ENCODE measurements at places on chromosomes 13 and 19.

DNA sequence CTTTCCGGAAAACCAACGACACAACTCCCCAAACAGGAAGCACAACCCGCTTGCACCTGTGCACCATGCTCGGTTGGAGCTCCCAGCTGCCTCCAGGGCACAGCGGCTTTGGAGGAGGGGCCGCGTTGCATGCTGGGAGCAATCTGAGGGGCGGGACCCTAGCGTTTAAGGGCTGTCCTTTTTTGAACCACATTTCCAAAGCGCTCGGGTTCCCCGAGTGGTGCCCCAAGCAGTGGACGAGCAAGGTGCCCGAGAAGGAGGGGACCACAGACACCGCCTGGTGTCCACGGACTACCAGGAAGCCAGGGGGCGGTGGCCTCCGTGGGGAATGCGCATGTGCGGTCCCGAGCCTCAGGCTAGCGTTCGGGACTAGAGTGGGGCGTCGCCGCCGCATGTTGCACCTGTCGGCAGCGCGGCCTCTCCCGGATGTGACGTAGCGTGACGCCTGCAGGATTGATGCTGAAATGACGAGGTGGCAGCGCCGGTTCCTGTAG, 11.9 kb upstream of the ZNF57 start:
- DNase-seq = no peak

DNA sequence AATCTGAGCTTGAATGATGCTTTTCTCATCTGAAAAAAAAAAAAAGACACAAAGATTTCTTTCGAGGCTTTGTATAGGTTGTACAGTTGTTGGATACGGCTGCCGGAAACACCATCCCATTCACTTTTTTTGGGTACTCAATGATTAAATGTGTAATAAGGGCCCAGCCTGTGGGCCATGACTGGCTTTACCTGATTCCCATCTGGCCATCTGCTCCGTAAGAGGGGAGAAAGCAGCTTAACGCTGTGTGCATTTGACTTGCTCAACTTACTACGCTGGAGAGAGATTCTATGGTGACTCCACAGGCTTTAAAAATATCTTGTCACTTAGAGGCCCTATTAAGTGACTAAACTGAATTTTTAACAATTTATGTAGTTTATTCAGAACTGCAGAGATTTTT, 731 bp downstream of the ZNF558 start:
- DNase-seq = peak; percentile 3

- DNase-seq = peak; percentile 60
These were observed 336.8 kb downstream of the DNAJC15 start for GRCh38 chr13:43360171-43360570.

DNA sequence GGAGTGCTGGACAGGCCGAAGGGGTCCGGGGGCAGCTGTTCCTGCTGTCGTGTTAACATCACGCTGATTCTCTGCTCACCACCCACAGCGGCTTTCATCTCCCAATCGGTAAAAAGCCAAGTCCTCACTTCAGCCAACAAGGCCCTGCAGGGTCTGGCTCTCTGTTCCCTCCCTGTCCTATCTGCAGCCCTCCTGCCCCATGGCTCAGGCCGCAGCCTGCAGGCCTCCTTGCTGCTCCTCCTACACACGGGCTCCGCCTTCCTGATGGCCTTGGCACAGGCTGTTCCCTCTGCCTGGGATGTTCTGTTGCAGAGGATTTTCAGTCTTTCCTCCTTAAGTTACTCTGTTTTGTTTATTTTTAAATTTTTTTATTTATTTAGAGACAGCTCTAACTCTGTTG, 22.2 kb downstream of the FUZ start:
- no peak for DNase-seq

DNA sequence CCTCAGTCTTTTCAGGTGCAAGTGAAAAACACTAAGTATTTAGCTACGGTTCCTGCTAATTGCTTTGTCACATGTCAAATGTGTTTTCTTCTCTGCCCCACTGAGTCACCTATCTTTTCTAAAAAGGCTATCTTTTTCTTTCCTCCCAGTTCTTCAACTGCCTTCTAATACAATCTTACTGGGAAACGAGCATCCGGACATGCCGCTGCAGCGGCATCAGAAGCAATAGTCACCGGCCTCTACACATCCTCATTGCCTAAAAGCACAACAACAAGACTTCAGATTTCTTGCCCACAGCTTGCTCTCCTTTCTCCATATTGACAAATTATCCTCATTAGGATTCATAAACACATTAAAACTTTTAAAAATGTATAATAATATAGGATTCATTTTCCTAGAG, 1.2 kb downstream of the PCDH9 start:
- DNase-seq = peak; percentile 44

- no peak for DNase-seq
These were observed 98.8 kb downstream of the CRYL1 start for GRCh38 chr13:20426766-20427448.

- DNase-seq = no peak
These were observed 170.4 kb downstream of the LIG4 start for GRCh38 chr13:108044954-108045353.

- peak; percentile 43 for DNase-seq
These were observed 42.0 kb downstream of the DCLK1 start for GRCh38 chr13:36089130-36089647.

DNA sequence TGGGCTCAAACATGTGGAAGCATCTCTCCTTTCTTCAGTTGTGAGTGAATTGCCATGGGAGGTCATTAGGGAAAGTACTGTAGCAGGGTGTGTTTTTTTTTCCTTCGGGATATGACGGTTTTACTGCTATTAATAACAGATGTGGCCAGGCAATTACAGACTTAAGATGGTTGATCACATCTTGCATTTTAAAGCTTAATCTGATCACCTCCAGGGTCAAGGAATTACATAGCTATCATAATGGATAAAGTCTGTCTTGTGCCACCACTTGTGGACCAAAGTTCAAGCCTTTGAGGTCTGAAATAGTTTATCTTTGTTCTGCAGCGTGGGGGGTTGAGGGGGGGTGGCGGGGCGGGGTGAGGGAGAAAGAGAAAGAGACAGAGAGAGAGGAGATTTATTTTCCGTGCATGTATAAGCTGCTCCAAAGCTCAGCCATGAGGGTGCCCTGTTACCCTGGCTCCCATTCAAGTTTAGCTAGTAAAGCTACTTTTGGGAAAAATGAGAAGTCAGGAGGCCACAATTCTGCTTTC, 5.5 kb upstream of the SERP2 start:
- DNase-seq = peak; percentile 51

- DNase-seq = peak; percentile 76
These were observed 40.8 kb downstream of the BBC3 start for GRCh38 chr19:47190167-47190727.

GRCh38 chr19:14149509-14149994, 13.2 kb upstream of the ASF1B start:
- peak; percentile 86 for DNase-seq

- no peak for DNase-seq
These were observed 699 bp downstream of the MEGF8 start for GRCh38 chr19:42325896-42326771.

- no peak for DNase-seq
These were observed 4.8 kb downstream of the COLGALT1 start for GRCh38 chr19:17560205-17560595.

DNA sequence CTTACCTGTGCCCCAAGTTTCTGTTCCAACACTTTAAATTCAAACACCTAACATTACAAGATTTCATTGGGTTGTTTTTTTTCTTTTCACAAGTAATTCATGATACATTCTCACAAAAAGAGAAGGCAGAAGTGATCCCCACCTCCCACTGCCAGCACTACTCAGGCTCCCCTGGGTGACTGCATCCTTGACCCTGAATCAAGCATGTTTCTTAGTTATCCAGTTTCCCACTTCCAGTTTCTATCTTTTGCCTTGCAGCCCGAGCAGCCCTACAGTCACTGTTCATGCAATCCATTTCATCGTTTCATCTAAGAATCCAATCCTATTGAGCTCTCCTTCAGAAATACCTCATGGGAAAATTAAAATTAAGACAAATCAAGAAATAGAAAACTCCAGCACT, 61.4 kb downstream of the RNASEH2B start:
- no peak for DNase-seq

DNA sequence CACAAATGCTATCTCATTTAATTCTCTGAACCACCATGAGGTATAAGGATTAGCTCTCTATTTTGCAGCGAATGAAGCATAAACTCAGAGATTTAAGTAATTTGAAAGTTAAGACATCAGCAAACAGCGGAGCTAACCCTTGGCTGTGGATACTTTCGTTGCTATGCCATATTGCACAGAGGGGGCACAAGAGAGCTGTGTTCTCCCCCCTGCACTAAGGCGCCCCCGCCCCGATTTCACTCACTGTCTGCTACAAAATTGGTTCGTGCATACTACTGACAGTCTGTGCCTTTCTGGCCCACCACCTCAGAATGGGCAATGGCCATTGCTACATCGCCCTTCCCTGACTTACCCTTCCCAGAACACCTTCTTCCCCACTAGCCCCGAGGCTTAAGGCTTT, 105.7 kb upstream of the OBI1 start:
- no peak for DNase-seq

DNA sequence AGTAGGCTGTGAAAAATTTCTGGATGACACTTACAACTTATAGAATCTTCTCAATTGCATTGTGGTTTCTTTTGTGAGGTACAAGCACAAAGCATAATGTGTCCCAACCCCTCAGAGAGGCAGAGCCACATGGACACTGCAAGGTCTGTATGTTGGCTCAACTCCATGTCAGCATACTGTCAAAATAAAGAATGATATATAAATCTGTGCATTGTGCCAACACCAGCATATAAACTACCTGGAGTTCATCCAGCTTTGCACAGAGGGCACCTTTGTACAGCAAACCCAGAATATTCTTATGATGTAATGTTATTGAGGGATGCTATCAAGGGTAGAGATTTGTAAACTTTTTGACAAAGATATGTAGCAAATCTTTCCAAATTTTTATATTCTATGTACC, 1065.8 kb upstream of the MIR17HG start:
- DNase-seq = no peak

GRCh38 chr19:51259348-51260245, 8.7 kb downstream of the SIGLECL1 start:
- DNase-seq = peak; percentile 35

DNA sequence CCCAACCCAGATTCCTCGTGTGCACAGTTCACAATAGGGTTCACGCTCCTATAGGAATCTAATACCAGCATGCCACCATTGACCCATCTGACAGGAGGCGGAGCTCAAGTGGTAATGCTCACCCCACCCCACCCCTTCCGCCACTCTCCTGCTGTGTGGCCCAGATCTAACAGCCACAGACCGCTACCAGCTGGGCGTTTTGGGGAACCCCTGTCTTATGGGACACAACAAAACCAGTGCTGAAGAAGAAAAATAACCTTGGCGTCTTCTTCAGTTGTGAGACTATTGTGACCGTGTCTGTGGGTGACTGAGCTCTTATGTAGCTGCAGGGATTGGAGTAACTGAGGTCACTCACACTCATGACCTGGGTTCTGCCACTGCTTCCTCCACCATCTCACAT, 5.2 kb upstream of the OR10H1 start:
- no peak for DNase-seq

DNA sequence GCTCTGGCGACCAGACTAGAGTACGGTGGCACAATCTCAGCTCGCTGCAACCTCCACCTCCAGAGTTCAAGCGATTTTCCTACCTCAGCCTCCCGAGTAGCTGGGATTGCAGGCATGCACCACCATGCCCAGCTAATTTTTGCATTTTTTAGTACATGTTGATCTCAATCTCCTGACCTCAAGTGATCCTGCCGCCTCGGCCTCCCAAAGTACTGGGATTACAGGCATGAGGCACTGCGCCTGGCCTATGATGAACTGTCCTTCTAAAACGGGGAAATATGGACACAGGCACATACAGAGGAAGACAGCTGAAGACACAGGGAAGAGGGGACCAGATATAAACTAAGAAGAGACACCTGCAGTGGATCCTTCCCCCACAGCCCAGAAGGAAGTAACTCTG, 12.7 kb downstream of the CLEC4M start:
- DNase-seq = no peak

DNA sequence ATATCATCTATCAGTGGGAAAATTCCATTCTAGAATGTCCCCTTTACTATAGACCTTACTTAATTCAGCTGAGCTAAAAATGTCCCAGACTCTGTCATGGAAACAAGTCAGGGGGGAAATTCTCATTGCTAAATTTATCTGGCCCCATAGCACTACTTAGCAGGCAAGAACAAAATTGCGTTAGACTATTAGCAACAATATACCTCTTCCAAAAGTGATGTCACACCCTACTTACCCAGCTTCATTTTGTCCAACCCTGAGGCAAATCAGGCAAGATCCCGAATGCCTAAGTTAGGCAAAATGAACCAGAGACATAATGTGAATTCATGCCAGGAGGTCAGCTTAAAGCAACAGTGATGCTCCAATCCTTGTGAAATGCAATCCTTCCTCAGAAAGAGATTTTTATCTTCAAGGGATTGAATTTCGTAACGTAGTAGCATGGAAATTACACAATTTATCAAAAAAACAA, 93.7 kb downstream of the FRY start:
- no peak for DNase-seq

DNA sequence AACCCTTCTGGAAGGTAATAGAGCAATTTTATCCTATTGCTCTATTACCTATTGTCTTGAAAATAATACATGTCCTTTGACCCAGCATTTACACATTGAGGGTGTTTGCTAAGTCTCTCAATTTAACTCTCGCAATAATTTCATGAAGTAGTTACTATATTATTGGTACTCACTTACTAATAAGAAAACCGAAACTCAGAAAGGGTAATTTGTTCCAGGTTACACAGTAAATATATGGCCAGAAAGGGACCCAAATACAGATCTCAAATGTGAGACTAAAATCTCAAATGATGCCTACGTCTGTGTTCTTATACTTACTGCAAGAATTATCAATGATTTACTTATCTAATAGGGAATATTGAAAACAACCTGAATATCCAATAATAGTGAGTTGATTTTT, 29.7 kb upstream of the FAM216B start:
- DNase-seq = no peak

GRCh38 chr19:33441277-33441699, 67.8 kb downstream of the CEBPG start:
- no peak for DNase-seq

- DNase-seq = peak; percentile 62
These were observed 6.3 kb downstream of the PLIN3 start for GRCh38 chr19:4861147-4861546.

DNA sequence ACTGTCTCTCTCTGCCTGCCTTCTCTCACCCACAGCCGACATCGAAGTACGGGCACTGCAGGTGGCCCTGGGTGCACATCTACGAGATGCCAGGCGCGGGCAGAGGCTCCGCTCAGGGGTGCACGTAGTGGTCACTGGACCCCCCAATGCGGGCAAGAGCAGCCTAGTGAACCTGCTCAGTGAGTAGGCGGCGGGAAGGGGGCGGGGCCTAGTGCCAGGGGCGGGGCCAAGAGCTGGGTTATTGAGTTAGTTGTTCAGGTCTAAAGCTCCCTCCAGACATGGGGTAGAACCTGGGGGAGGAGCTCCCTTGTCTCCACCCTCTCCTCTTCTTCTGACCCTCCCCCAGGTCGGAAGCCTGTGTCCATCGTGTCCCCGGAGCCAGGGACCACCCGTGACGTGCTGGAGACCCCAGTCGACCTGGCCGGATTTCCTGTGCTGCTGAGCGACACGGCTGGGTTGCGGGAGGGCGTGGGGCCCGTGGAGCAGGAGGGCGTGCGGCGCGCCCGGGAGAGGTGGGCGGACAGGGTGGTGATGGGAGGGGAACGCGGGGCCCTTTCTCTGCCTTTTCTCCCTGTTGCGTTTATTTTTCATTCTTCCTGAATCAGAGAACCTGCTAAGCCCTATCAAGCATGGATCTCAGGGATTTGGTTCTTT, 1.9 kb downstream of the GTPBP3 start:
- no peak for DNase-seq

All from umbilical cord (tissue), 2 donors.